ENCODE measurements at places on chromosomes 4 and X.
A peak's percentile ranks its signal among the peaks of the same experiment; 100 is the strongest.

GRCh38 chr4:1208970-1209704, 36.8 kb upstream of the SPON2 start:
- DNase-seq = no peak

GRCh38 chr4:152997288-152997687, 61.2 kb downstream of the FHDC1 start:
- DNase-seq = no peak

DNA sequence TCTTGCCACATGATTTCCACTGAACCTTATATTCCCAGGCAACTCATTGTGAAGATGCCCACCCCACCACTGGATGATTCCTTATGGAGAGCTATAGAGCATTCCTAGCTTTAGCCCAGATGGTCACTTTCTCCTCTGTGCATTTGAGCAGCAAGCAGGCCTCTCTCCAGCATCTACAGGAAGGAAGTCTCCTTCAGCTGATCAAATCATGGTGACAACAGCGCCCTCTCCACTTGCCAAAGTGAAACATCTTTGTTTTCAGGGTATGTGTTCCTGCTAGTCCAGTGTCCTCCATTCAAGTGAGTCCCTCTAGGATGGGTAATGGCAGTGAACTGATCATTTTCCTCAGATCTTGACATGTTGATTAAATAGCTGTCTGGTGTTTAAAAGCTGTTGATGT, 10.9 kb upstream of the SYTL5 start:
- peak; percentile 14 for DNase-seq

- no peak for DNase-seq
Measured at GRCh38 chr4:47390428-47391125, 72.9 kb downstream of the COMMD8 start.

- DNase-seq = no peak
Measured at GRCh38 chr4:40285692-40286091, 49.4 kb upstream of the CHRNA9 start.

- DNase-seq = no peak
Measured at GRCh38 chr4:113435893-113436292, 325.6 kb downstream of the CAMK2D start.

DNA sequence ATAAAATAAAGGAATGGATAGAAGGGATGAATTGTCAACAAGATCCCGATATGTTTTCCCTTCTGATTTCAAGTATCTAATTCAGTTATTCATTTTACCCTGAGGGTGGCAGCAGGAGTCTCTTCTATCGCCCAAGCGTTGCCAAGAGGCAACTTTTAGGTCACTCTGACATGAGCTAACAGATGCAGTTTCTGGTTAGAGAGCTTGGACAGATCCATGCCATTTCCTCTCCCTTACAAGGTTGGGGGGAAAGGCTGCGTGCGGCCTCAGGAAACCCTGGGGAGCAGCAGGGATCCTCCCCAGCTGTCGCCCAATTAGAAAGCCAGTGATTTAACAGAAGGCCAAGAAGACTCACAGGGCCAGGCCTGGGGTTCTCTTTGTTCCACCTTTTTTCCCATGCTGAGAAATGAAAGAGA, 35.3 kb upstream of the WAS start:
- peak; percentile 25 for DNase-seq

DNA sequence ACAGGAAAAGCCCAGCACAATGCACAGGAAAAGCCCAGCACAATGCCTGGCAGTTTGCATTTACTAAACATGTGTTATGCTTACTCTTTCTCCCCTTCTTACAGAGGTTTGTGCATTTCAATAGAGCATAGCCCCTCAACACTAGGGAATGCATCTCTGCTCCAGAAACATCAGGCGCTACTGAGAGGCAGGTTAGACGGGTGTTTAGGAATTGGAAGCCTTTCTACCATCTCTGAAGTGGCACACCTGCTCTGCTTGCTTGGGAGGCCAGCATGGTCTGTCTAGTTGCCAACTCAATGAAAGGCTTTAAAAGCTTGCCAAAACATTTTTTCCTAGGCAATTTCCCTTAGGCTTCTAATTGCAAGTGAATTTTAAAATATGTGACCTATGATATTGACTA, 55.7 kb downstream of the GRID2 start:
- no peak for DNase-seq

GRCh38 chr4:90078440-90078839, 48.8 kb upstream of the CCSER1 start:
- DNase-seq = no peak

- no peak for DNase-seq
Measured at GRCh38 chr4:117783716-117784115, 250.6 kb upstream of the NDST3 start.

DNA sequence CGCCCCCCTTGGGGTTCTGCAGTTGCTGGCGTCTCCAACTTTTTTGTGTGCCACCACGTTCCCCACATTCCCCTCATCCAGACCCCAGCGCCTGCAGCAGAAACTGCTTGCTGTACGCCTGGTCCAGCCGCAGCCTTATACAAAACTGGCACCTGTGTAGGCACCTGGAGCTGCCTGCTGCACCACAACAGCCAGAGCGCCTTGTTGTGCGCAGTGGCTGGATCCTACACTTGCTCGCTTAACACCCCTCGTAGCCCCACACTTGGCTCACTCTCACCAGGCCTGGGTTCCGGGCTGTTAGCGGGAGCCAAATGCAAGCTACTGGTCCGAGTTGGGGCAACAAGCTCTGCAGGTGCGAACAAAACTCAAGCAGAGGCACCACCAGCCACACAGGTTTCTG, 136.8 kb downstream of the TECRL start:
- DNase-seq = no peak

DNA sequence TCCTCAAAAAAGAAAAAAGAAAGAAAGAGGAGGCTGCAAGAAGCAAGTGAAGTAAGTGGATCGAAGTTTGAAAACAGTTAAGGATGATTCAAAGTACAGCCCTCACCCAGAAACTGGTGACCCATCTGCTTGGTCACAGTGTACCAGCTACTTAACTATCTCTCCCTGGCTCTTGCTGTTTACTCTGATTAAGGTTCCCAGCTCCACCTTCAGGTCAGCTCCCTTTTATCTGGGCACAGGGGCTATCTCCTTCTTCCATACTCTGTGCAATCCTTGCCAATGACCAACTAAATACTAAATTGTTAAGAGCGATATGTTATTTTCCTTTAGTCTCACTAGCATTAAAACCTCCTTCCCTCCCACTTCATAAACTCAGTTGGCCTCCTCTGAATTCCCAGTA, 81.5 kb upstream of the SMIM10 start:
- no peak for DNase-seq

DNA sequence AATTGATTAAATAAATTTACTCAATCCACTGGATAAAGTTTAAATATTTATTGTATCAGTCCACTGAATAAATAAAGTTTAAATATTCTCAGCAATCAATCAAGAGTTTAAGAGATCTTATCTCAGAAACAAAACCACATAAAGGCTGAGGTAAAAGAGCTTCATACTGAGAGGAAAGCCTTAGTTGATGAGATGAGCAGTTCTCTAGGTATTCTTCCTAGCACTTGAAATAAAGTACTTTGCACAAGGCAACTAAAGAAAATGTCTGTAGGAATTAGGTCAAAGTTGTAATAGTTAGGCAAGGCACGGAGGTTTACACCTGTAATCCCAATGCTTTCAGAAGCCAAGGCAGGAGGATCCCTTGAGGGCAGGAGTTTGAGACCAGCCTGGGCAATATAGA, 63.5 kb downstream of the UCHL1 start:
- DNase-seq = no peak

DNA sequence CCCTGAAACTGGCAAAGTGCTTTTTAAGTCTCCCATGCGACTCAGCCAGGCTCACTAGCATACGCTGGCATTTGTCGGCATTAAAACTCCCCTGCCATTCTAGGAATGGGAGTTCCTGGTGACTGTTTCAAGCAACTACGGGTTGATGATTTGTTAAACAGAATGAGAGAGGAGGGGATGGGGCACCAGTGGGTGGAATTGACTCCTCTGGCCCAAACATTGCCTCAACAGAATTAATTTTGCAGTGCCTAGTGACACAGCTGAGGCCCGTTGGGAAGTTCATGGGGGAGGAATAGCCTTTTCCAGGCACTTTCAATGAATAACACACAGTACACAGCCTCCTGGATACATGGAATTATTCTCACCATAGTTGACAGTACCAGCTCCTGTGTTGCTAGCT, 30.1 kb downstream of the NEUROG2 start:
- no peak for DNase-seq

- no peak for DNase-seq
Measured at GRCh38 chrX:55005256-55005655, 5.1 kb downstream of the APEX2 start.

DNA sequence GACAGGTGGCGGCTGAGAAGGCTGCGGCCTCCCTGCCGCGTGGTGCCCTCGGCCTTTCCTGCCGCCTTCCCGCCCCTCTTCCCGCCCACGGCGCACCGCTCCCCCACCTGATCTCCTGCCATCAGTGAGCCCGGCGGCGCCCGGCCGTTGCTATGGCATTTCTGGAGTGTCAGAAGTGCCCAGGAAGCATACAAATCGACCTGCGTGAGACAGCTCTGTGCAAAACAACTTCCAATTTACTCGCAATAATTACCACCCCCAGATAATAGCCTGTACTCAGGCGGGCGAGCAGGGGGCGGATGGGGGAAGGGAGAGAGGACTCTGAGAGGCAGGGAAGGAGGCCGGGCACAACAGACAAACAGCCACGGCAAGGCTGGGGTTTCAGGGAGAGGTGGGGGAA, 16.6 kb upstream of the ERCC6L start:
- no peak for DNase-seq

GRCh38 chr4:3613967-3614730, 81.9 kb upstream of the LRPAP1 start:
- no peak for DNase-seq

GRCh38 chr4:85607624-85608023, 132.7 kb downstream of the ARHGAP24 start:
- no peak for DNase-seq

- no peak for DNase-seq
Measured at GRCh38 chrX:19177721-19178120, 55.5 kb upstream of the ADGRG2 start.

DNA sequence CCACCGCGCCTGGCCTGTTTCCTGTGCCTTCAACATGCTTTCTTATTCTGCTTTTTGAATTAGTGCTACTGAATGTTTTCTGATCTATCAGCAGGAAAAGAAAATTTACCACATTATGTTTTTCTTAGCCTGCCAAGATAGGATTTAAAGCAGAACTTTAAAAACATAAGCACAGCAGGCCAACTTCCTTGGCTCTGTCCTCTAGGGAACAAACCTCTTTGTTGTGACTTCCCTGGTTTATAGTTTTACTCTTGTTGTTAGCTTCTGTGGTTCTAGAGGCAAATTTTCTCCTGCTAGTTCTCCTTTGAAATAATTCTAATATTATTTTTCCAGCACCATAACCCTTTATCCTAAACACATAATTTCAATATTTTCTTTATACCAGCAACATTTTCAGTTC, 605.1 kb downstream of the ADGRL3 start:
- DNase-seq = no peak

DNA sequence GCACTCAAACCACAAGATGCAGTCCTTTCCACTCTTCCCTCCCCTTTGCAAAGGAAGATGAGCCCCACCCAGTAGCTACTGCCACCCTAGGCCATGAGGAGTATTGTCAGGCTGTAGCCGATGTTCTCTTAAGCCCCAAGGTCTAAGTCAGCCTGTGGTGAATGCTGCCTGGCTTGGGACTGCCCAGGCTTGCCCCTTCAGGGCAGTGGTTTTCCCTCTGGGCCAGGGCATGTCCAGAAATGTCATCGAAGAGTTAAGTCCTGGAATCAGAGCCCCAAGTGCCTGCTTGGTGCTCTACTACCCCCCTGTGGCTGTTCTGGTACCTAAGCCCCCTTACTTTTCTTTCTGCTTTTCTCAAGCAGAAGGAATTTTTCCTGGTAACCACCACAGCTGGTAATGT, 11.8 kb upstream of the PGK1 start:
- DNase-seq = no peak

GRCh38 chrX:140821280-140821679, 111.7 kb downstream of the LINC00632 start:
- DNase-seq = no peak

DNA sequence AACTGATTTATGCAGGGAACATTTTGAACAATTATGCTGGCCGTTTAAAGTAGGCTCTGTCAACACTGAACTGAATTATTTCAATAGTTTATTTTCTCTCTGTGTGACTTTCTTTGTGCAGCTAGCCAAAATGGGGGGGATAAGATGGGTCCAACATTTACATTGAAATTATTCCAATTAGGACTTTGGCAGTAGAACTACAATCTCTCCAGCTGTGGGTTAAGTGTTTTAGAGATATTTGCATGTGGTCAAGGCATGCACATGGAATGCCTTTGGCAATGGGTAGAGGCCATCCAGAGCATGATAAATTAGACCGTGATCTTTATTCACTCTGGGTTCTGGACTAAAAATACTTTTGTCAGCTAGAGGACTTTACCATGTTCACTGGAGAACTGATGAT, 107.9 kb upstream of the ELOVL6 start:
- DNase-seq = no peak

GRCh38 chr4:11468901-11469300, 40.2 kb upstream of the HS3ST1 start:
- DNase-seq = no peak

GRCh38 chr4:176484301-176484984, 164.7 kb downstream of the SPCS3 start:
- DNase-seq = no peak

GRCh38 chr4:55030589-55030988, 94.8 kb downstream of the KDR start:
- no peak for DNase-seq

DNA sequence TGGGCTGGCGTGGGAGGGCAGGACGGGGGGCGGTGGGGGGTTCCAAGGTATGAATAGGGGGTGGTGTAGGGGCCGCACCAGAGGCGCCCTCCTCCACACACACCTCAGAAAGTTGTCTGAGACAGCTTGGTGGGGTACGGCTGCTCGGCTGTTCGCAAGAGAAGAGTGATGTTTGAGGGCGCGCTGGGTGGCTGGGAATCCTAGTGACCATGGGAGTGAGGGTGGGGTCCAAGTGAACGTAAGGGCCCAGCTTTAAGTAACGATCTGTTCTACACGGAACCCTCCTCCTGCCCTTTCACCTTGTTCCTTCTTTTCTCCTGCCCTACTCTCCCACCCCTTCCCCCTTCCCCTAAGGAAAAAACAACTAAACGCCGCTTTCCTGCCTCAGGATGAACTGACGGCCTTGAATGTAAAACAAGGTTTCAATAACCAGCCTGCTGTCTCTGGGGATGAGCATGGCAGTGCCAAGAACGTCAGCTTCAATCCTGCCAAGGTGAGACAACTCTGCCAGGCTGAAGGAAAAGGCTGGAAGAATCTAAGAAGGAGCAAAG, 664 bp downstream of the MED12 start:
- DNase-seq = no peak

- DNase-seq = no peak
Measured at GRCh38 chr4:21697583-21697982, 251.0 kb downstream of the KCNIP4 start.

Data from CMK (cell line).